ENCODE measurements at places on chromosomes 5 and 9. TPM values are rescaled to one million over a fixed set of nuclear protein-coding genes. Genes with fewer than 3 reads are reported as not detected.

DNA sequence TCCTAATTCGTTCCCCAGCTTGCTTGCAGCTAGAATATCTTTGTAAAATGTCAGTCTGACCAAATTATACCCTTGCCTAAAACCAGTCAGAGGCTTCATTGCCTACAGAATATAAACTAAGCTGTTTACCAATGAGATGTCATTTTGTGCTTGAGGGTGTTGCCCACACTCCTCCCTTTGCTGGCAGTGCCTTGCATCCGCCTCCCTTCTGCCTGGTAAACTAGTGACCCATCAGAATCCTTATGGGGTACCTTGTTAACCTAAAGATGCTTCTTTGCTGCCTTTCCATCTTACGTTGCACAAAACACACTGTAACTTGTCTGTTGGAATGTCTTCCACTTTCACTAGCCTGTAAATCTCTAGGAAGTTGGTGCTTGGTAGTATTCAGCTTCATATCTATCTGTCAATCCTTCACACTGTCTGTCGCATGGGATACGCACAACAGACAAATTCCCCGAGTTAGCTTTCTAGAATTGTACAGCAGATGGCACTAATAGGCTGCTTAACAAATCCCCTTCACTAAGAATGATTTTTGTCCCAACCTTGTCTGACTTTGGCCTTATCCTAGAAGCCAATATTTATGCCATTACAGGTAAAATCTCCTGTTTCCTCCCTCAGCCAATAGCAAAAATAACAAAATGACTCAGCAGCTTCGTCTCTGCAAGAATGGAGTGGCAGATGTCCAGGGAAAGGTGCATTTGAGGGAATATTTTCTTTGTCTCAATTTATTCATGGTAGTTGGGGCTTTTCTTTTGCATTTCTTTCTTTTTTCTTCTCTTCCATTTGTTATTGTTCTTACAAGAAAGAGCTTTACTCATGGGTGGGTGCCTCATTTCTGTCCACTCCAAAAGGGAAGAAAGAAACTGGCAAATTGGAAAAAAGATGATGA is 3.0 kb downstream of the NUDT2 start:
- peaks cover 30% of the 10 kb centered on the region for H3K4me1 ChIP-seq
- H3K27me3 ChIP-seq = no peaks in the 10 kb centered on the region
- H3K36me3 ChIP-seq = no peaks in the 10 kb centered on the region
- DNase-seq = no peak
- no peak overlapping the region for H3K4me3 ChIP-seq

DNA sequence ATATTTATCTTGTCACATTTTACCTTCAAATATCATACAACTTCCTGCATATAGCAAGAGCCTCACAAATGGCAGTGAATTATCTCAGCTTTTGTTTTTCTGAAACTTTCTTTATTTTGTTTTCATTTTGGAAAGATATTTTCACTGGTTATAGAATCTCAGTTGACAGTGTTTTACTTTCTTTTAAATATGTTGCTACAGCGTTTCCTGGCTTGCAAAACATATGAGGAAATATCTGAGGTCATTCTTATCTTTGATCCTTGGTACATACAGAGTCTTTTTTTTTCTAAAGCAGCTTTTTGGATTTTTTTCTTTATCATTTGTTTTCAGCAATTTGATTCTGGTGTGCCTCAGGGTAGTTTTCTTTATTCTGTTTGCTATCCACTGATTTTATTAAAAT is 77.6 kb upstream of the CEP78 start:
- no peaks in the 10 kb centered on the region for H3K4me1 ChIP-seq
- no peaks in the 10 kb centered on the region for H3K36me3 ChIP-seq
- DNase-seq = no peak
- no peaks in the 10 kb centered on the region for H3K27me3 ChIP-seq
- no peak overlapping the region for H3K27ac ChIP-seq

DNA sequence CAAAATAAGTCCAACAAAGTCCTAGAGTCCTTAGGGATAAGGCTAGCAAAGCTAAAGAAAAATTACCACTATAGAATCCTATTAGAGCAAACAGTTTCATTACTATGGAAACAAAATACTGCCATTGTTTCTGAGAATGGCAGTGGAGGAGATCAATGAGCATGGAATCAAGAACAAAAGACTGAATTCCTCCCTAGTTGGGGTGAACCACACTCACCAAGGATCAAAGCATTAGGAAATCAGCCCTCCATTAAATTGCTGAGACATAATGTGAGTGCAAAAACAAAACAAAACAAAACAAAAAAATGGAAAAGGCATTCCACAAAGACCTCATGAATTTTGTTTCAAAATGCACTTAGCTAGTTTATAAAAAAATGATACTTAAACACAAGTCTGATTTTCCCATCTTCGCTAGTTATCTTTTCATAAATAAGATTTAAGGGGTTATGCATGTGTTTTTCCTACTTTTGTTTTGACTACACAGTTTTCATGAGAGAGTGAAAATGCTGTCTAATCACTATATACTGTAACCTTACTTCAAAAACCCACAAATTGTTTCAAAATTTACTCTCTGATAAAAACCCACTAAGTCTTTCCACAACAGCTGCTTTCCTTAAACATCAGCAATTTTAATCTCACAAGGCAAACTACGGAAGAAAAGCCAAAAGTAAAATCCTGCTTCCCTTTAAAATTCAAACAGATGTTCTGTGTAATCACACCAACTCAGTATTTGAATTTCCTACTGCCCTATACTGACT is 9.7 kb downstream of the SERINC5 start:
- peak overlapping the region; percentile 23 for H3K4me3 ChIP-seq
- DNase-seq = no peak
- H3K27ac ChIP-seq = peak overlapping the region; percentile 85
- peaks cover 47% of the 10 kb centered on the region for H3K4me1 ChIP-seq

Gene BTNL8
- total RNA-seq = 1.7 TPM

Gene CDKN2A
- 16.9 TPM for total RNA-seq

Measured in activated CD8-positive, alpha-beta memory T cell treated with anti-CD3 and anti-CD28 coated beads, Interleukin-2, amount 10 ng/mL, durations not matched to agents 7 days and 5 days (primary cell).